HS-5 (cell line): ENCODE measurements at places on chromosomes 5 and 9.

- no peak for DNase-seq
Observed at GRCh38 chr9:76901801-76902200, 4.1 kb downstream of the PRUNE2 start.

- no peak for DNase-seq
Observed at GRCh38 chr5:151037561-151038411, 17.4 kb downstream of the GPX3 start.

GRCh38 chr9:132411091-132411508 lies 1.1 kb downstream of the CFAP77 start:
- no peak for DNase-seq

DNA sequence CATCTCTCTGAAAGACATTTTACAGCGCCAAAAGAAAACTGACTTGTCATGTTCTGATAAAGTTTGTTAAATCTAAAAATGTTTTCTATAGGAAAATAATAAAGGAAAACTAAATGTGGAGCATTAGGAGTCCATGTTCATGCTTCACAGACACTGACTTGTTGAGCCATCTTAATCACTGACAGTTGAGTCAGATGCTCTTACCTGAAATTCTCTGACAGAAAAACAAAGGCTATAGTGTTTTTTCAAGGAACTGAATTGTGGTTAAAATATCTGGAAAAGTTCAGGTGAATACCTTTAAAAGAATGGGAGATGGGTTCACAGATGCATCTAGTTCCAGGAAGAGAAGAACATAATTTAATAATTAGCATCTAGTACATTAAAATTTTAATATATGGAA lies 113.5 kb upstream of the SLC12A2 start:
- DNase-seq: no peak

DNA sequence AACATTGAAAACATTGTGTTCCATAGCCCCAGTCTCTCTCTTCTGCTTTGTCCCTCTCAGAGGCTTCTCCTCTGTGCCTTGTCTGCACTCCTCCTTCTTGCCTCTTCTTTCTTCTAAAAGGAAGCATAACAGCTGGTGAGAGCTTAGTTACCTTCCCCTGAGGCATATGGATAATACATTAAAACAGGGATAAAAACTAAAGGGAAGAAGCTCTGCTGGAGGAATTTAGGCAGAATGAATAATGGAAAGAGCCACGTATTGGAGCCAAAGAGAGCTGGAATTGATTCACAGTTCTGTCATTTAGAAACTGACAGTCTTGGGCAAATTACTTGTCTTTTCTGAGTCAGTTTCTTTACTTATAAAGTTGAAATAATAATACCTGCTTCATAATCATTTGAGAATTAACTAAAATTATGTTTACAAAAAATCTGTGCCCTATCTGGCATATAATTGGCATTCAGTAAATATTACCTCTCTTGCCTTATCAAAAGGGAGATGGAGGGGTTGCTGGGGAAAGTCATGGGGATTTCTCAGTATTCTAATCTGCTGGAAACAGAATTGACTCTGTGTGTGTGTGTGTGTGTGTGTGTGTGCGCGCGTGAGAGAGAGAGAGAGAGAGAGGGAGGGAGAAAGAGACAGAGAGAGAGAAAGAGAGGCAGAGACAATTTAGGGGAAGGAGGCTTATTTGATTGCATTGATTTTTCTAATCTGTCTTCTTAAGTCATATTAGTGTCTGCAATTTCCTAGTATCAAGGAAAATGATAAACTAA lies 20.2 kb downstream of the ZNF474 start:
- no peak for DNase-seq

- DNase-seq: no peak
Observed at GRCh38 chr5:65811885-65812284, 89.9 kb downstream of the NLN start.

- no peak for DNase-seq
Observed at GRCh38 chr9:91842358-91843049, 107.5 kb downstream of the ROR2 start.

GRCh38 chr9:87722393-87723088 lies 3.4 kb upstream of the CTSL start:
- no peak for DNase-seq

GRCh38 chr9:78788101-78788500 lies 491.2 kb downstream of the PSAT1 start:
- no peak for DNase-seq

GRCh38 chr9:91681461-91682305 lies 258.1 kb upstream of the NFIL3 start:
- no peak for DNase-seq
